ENCODE measurements at places on chromosomes 7 and 10.

DNA sequence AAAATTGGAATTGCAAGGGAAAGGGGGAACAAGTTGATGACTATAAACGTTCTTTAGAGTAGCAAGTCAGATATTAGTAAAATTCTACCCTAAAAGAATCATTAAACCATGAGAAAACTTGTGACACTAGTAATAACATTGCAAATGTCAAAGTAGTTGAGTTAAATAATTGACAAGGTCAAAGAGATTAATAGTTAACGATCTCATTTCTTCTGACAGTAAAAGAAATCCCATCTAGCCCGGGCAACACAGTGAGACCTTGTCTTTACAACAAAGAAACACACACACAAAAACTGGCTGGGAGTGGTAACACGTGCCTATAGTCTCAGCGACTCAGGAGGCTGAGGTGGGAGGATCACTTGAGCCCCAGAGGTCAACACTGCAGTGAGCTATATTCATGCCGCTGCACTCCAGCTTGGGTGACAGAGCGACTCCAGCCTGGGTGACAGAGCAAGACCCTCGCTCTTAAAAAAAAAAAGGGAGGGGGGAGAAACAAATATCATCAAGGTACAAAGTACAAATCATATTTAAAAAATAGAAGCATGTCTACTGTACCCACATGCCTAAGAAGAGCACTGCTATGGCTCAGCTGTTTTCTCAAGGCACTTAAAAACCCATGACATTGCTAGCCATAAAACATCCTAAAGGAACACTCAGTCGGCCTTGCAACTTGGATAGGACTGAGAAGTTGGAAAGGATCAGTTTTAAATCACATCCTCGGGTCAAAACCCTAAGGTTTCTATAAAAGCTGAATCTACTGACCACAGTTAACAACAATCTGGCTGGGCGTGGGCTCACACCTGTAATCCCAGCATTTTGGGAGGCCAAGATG is 401.1 kb downstream of the PARD3 start:
- DNase-seq: no peak

DNA sequence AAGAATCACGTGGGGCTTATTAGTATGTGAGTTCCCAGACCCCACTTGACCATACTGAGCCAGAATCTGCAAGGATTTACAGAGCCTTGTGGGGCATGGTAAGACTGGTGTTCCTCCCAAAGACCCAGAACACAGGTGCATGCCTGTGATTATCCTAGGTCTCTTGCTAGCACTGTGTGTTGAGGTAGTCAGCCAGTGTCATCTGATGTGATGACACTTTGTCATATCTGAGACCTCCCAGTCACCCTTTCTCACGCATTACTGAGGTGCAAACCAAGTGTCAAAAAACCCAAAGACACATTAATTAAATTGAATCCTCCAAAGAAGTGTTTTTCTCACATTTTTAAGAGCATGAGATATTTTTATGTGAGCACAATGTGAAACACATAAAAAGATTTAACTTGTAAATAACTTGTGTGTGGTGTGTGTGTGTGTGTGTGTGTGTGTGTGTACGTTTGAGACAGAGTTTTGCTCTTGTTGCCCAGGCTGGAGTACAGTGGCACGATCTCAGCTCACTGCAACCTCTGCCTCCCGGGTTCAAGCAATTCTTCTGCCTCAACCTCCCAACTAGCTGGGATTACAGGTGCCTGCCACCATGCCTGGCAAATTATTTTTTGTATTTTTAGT is 162.0 kb upstream of the PRPS1L1 start:
- DNase-seq: no peak

DNA sequence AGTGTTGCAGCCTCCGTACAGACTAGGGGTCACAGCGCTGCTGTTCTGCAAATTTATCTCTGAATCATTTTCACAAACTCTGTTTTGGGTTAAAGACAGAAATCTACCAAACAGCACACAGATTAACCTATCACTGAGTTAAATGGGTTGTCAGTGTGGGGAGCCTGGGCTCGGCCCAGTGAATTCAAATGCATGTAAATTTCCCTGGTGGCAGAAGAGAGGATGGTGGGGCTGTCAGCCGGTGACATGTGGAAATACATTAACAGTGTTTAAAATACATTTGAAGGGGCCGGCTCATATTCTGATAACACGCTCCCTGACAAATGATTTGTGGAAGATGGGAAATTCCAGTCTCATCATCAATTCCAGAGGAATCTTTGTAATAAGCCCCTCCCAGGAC is 309.6 kb upstream of the MKI67 start:
- no peak for DNase-seq

GRCh38 chr10:129020651-129021330 is 446.2 kb upstream of the MGMT start:
- DNase-seq: no peak

DNA sequence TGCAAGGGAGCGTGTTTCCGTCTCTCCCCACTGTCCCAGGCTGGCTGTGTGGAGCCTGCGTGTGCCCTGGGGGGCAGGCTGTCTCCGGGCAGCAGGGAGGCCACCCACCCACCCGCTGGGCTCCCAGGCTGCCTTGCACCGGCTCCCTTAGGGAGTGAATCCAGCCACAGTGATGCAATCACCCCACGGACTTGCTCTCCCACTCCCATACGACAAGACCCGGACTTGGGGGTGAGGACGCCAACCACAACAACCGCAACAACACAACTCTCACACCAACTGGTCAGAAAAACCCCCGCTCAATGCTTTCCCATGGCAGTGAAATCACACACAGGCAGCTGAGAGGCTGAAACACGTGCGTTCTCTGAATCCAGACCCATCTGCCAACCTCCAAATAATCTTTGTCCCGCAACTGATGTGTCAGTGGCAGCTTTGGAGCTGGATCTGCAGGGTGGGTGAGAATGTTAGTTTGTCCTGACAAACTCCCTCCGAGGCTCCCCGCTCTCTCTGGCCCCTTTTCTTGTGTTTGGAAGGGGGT is 62.7 kb upstream of the DDC start:
- no peak for DNase-seq

DNA sequence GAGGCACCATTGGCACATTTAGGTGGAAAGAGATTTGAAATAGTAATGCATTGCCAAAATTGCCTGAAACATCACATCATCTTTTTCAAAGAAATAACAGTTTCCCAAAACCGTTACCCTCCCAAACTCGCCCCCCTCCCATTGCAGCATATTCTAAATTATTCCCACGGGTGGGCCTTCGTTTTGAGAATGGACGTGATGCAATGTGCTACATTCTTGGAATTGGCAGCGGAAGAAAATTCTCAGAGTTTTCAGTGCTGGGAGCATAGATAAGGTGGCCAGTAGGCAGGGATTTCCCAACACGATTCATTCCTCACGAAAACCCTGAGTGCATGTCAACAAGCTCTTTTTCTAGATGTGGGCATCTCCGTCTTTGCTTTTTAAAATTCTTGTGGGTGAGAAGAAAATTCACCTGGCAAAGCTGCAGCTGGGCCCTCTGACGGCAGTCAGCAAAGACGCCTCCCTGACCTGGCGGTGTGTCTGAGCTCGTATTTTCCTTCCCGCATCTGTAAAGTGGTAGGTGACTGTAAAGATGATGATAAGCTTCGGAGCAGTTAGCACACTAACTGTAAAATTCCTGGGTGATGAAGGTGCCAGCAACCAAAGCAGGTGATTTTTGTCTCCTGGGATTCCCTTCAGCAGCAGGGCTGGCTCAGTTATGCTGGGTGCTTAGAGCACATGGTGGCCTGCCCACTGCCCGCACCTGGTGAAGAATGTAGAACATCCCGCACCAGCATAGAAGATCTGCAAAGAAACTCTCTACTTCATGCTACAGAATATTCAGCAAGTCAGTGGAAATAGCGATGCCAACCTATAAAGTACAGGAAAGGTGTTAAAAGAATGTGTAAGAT is 141.9 kb upstream of the KLF6 start:
- no peak for DNase-seq

DNA sequence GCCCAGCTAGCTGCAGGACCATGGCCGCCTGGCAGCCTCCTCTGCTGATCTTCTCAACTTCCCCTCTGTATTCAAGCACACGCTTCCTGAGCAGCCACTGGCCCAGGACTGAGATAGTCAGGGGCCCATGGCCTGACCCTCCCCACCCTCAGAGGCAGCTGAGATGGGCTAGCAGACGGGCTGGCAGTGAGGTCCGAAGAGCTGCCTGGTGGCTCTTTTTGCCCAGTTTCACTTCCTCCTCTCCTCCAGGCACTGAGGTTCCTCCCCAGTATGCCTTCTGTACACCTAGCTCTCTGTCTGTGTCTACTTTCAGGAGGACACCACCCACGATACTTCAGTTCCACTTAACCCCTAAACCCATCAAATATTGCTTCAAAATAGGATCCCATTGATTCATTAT is 395.6 kb downstream of the TNS3 start:
- DNase-seq: no peak
